ENCODE measurements at places on chromosomes 6 and 20. TPM values are rescaled to one million over a fixed set of nuclear protein-coding genes. Genes with fewer than 3 reads are reported as not detected.

The SLC2A10 gene
- total RNA-seq = 54.9 TPM

The SMIM28 gene
- not detected for total RNA-seq

- no peaks in the 10 kb centered on the region for H3K27me3 ChIP-seq
- DNase-seq = no peak
- no peaks in the 10 kb centered on the region for H3K36me3 ChIP-seq
- H3K27ac ChIP-seq = no peak overlapping the region
- no peaks in the 10 kb centered on the region for H3K4me1 ChIP-seq
These were observed 36.6 kb upstream of the DUSP22 start for GRCh38 chr6:255751-256083.

- H3K4me3 ChIP-seq = no peak overlapping the region
- H3K4me1 ChIP-seq = no peaks in the 10 kb centered on the region
- H3K36me3 ChIP-seq = no peaks in the 10 kb centered on the region
- no peaks in the 10 kb centered on the region for H3K27me3 ChIP-seq
- DNase-seq = no peak
These were observed 8.1 kb upstream of the ZBP1 start for GRCh38 chr20:57628047-57628961.

GRCh38 chr6:153662982-153663381, 376.1 kb upstream of the OPRM1 start:
- H3K4me3 ChIP-seq = no peak overlapping the region
- H3K27me3 ChIP-seq = no peaks in the 10 kb centered on the region
- DNase-seq = no peak
- H3K36me3 ChIP-seq = no peaks in the 10 kb centered on the region

- H3K36me3 ChIP-seq = no peaks in the 10 kb centered on the region
- peak overlapping the region; percentile 66 for H3K4me3 ChIP-seq
- peak overlapping the region; percentile 97 for H3K27ac ChIP-seq
These were observed 11.6 kb upstream of the NQO2 start for GRCh38 chr6:2988094-2988425.

DNA sequence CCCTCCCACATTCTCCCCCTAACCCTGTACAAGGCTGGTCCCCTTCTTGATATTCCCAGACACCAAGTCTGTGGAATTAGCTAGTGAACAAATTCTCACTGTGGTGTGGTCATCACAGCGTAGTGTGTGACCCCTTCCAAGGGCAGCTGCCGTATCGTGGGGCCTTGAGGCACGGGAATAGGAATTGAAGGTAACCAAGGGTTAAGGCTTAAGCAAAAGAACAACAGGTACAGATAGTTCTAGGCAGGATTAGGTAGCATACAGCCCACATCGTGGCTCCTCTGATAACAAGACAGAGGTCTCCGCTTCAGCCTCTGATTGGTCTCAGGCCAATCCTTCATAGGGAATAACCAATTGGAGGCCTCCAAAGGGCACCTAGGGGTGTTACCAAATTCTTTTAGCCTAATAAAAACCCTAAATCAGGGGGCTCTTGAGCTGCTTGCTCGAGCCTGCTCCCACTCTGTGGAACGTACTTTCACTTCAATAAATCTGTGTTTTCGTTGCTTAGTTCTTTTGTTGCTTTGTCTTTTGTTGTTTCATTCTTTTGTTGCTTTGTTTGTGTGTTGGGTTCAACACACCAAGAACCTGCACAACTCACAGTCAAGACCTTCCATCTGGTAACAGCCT, 64.7 kb downstream of the GPR6 start:
- no peak overlapping the region for H3K4me3 ChIP-seq
- no peaks in the 10 kb centered on the region for H3K36me3 ChIP-seq
- H3K4me1 ChIP-seq = no peaks in the 10 kb centered on the region
- peak; percentile 2 for DNase-seq
- H3K27ac ChIP-seq = no peak overlapping the region
- no peaks in the 10 kb centered on the region for H3K27me3 ChIP-seq

Data from prostate gland (tissue), 2 donors.